ENCODE measurements at places on chromosomes 3 and 15.

- no peak for DNase-seq
These were observed 4.0 kb upstream of the HRH1 start for GRCh38 chr3:11150256-11150655.

GRCh38 chr15:100192097-100193080 is 149.4 kb downstream of the ADAMTS17 start:
- DNase-seq: no peak

- DNase-seq: no peak
These were observed 179.4 kb downstream of the VGLL4 start for GRCh38 chr3:11464356-11464755.

DNA sequence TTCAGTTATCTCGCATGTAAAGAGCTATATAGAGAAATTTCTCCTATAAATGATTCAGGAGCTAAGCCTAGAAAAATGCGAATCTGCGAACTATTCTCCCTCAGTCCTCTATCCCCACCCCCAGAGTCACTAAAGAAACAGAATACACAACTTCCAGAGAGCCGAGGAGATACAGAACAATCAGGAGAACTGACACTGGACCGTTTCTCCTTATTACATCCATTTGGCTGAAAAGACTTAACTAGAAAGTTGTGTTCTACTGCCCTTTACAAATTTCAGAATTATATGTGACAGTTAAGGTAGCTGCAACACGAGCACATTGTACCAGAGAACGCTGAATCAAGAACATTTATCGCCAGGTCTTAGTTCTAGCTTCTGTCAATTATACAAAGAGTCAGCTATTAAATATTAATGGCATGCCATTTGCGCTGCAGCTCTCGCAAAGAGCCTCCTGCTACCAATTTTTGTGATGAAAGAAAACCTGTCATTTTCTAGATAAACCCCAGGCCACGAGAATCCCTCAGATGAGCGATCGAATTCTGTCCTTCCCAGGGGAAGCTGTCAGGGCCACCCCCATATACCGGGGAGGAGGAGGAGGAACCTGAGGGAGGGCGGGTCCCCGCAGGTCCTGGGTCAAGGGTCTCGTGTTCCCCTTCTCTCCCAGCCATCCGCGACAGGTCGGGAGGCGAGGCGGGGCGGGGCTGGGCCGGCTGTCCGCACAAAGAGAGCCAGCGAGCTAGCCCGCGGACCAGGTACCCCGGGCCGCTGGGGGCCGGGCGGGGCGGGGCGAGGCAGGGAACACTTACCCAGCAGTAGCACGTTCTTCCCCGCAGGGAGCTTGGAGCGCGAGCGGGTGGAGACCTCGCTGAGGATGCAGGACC is 878 bp downstream of the DYNC1LI1 start:
- peak; percentile 63 for DNase-seq

DNA sequence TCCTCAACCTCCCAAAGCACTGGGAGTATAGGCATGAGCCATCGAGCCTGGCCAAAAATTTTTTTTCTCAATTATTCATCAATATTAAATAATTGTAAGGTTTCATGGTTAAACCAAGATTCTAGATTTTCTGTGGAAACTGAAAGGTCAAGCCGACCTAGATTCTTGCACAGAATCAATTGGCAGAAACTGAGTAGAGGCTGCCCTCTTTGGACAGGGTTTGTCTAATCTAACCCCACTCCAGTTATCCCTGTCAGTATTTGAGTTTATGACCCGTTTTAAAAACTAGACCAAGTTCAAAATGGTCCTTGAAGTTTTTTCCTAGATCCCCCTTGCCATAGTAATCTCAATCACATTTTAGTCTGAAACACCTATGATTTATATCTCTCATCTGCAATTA is 8.6 kb upstream of the ADAM10 start:
- DNase-seq: peak; percentile 67

DNA sequence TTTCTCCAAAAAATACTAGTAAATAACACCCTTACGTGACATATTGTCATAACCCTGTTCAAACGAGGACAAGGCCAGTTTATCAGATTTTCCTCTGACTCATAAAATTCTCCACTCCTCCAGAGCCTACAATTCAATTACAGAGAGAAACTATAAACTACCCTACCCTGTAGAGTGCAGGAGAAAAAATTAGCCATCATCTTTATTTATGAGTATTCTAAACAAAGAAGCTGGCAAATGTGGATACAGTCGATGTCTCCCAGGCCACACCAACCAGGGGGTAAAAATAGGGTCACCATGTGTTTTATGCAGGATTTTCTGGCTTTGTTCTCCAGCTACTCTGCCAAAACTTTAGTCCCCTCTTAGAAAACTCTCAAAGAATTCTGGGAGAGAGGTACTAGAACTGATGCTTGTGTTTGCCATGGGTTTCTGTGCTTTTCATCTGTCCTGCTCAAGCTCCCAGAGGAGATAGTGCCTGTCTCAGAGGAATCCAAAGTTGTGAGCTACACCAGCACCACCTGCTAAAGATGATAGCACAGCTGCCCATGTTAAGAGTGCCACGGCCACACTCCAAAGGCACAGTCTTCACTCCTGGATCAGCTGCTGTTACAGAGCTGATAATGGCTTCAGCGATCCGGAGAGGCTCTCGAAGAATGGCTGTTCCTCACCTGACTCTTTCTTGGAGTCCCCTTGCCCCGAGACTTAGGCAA is 150.2 kb downstream of the IMPG2 start:
- no peak for DNase-seq

DNA sequence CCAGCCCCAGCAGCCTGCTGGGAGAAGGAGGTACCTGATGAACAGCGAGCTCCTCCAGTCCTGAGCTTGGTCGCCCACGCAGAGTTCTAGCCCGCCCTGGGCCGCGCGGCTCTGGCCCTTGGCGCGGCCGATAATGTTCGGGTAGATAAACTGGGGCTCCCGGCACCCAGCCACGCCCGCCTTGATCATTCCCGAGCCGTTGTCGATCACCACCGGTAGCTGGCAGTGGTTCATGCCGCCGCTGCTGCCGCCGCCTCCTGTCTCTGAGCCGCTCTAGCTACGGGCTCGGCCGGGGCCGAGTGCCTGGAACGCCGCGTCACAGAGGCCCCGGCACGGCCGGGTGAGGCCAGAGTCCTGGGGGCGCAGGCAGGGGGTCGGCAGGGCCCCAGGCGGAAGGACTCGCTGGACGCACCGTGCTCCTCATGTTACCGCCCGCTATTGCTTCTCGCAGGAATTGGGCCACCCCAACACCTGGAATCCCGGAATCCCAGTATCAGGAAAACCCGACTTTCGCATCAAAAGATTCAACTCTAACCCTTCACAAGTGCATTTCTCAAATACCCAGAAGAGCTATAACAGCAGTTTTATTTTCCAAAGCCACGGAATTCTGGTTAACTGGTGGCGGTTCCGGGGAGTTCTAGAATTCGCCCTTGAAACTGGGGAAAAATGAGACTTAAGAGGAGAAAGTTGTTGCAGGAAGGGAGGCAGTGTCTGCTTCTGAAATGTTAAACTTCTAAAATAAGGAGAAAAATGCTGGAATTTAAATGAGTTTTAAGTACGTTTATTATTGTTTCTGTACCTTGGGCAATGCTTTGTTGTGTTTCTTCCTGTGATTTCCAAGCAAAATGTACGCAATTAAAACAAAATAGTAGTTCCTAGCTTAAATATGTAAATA is at the start of gene ACTRT3:
Gene ACTRT3 (minus strand): TSS at position 275 of the 895 bp plus-strand sequence. CDS start 41 bp downstream, at position 234.
- peak; percentile 75 for DNase-seq

GRCh38 chr15:61088675-61089074 is 140.4 kb downstream of the RORA start:
- DNase-seq: no peak

DNA sequence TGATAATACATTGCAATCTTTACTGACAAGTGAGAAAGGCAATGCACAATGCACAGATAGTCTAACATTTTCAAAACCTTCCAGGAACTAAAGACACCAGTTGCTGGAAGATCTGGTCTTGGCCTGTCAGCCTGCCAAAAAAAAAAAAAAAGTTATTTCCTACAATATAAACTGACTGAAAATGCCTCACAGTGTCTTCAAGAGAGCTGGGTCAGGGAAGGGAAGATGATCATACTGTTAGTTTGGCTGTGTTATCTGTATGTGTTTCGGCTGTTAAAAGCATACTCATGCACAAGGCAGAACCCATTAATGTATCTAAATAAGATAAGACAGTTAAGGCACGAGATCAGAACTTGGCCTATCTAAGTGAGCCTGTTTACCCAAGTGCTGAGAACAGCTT is 673.4 kb downstream of the MECOM start:
- no peak for DNase-seq

- DNase-seq: no peak
These were observed 15.1 kb downstream of the TLNRD1 start for GRCh38 chr15:81015621-81016488.

All from MM.1S (cell line).